ENCODE measurements at places on chromosomes 5 and 9. TPM values are rescaled to one million over a fixed set of nuclear protein-coding genes. Genes with fewer than 3 reads are reported as not detected.

GRCh38 chr5:110807169-110807568 lies 68.4 kb downstream of the SLC25A46 start:
- no peak for DNase-seq

DNA sequence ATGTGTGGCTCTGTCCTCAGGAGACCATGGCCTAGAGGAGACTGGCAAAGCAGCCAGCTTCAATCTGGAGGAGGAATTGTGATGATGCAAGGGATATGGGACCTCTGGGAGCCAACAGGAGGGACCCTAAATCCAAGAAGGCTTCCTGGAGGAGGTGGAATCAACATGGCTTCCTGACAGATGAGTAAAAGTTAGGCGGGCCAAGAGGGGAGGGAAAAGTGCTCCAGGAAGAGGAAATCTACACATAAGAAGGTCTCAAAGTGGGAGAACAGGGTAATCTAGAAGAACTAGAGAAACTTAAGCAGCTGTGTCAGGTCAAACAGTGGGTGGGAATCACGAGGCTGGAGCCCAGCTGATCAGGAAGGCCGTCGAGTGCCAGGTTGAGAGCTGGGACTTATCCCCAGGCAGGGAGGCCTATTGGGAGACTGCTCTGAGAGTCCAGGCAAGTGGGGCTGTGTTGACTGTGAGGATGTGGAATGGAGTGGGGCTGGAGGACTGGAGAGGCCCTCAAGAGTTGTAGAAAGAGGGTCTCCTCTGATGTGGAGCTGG lies 119.1 kb downstream of the C9orf50 start:
- DNase-seq, result no peak

DNA sequence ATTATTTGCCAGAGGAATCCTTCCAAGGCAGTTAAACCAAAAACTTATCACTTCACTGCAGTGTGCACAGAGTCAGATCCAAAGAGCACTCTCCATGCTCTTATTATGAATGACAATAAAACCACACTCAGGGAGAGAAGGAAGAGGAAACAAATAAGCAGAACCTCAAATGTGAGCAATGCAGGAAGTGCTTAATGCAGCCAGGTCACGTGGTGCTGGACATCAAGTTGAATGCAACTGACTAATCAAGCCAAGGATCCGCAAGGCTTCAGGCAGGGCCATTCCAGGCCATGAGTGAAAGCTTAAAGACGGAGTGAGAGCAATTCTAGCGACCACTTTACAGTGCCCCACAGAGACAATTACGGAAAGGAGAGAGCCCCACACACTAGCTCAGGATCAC lies 230.4 kb upstream of the PUM3 start:
- DNase-seq, result no peak

Gene PCDHB9
- 3.6 TPM for total RNA-seq

Gene DOCK8
- total RNA-seq, result 4.4 TPM

Gene SLC6A18
- total RNA-seq, result not detected

Gene STK32A
- 0.25 TPM for total RNA-seq

Gene FST
- 57.1 TPM for total RNA-seq

Gene FAM81B
- total RNA-seq, result 0.67 TPM

Gene ANXA2R
- total RNA-seq, result 0.77 TPM
